ENCODE measurements at places on chromosomes 5 and 9.

DNA sequence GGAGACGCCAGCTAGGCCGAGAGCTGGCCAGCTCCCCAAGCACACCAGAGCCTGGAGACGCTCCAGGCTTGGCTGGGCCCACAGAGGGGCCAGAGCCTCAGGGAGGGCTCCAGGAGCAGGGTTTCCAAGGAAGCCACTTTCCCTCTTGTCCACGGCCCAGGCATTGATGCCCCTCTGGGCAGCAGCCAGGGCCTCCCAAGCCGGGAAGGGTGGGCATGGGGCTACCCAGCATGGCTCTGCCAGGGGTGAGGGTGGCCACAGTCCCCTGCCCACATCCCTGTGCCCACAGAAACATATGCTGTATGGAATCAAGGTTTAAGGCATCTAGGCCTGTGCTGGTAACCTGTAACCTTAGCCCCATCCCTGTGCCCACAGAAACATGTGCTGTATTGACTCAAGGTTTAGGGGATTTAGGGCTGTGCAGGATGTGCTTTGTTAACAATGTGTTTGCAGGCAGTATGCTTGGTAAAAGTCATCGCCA lies 1.5 kb upstream of the DPP7 start:
- H3K36me3 ChIP-seq = no peaks in the 10 kb centered on the region
- no peaks in the 10 kb centered on the region for H3K27me3 ChIP-seq
- H3K4me1 ChIP-seq = peaks cover 16% of the 10 kb centered on the region
- no peak for DNase-seq

- no peak overlapping the region for H3K4me3 ChIP-seq
- peaks cover 22% of the 10 kb centered on the region for H3K27me3 ChIP-seq
- no peak overlapping the region for H3K27ac ChIP-seq
These were observed 2.5 kb upstream of the HSPB3 start for GRCh38 chr5:54453046-54453445.

DNA sequence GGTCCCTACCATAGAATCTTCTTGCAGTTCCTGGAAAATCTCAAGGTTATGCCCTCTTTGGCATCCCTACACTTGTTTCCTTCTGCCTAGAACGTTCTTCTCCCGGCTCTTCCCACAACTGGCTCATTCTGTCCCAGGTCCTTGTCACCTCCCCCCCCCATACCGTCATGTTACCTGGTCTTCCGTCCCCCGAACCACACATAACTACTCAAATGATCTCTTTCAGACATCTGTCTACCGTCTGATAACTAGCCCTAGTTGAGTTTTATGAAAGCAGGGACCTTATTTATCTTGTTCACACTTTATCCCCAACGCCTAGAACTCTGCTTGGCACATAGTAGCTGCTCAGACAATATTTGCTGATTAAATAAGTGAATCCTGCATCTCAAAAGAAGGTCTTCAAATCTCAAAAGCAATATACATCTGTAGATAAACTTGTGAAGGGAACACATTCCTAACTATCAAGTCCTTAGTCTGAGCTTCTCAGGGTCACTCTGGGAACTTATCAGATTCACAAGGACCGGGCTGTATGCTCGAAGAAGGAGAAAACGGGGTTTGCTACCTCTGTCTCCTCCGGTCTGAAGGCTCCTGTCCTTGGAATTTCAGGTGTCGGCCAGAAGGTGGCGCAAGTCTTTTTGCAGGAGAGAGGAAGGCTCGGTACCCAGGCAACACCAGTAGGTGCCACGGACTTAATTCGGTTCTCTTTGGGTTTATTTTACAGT lies 30.0 kb downstream of the LCP2 start:
- peak; percentile 66 for DNase-seq
- no peaks in the 10 kb centered on the region for H3K27me3 ChIP-seq
- H3K36me3 ChIP-seq = peaks cover 20% of the 10 kb centered on the region
- peak overlapping the region; percentile 85 for H3K4me3 ChIP-seq

GRCh38 chr5:163512526-163512925 lies 7.1 kb downstream of the MAT2B start:
- peak overlapping the region; percentile 89 for H3K27ac ChIP-seq
- no peak for DNase-seq
- H3K27me3 ChIP-seq = no peaks in the 10 kb centered on the region
- no peak overlapping the region for H3K4me3 ChIP-seq
- H3K4me1 ChIP-seq = peaks cover 24% of the 10 kb centered on the region

DNA sequence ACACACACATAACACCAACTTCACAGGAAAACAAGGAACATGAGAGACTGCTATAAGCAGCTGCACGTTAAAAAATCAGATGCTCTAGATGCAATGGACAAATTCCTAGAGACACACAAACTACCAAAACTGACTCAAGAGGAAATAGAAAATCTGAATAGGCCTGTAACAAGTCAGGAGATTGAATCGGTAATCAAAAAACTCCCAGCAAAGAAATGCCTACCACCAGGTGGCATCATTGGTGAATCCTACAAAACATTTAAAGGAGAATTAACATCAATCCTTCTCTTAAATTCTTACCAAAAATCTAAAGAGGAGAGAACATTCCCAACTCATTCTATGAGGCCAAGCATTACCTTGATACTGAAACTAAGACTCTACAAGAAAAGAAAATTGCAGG lies 54.9 kb downstream of the NDST1 start:
- no peaks in the 10 kb centered on the region for H3K4me1 ChIP-seq
- DNase-seq = no peak
- H3K36me3 ChIP-seq = no peaks in the 10 kb centered on the region
- peaks cover 6% of the 10 kb centered on the region for H3K27me3 ChIP-seq

- H3K36me3 ChIP-seq = no peaks in the 10 kb centered on the region
- H3K27ac ChIP-seq = no peak within 1 kb of the TSS
- H3K27me3 ChIP-seq = no peaks in the 10 kb centered on the region
- no peak for DNase-seq
These were observed at the start of gene SLC45A2 for GRCh38 chr5:33984671-33985124. Gene SLC45A2 (minus strand): TSS chr5:33984693. CDS start chr5:33984583, 110 bp downstream.

DNA sequence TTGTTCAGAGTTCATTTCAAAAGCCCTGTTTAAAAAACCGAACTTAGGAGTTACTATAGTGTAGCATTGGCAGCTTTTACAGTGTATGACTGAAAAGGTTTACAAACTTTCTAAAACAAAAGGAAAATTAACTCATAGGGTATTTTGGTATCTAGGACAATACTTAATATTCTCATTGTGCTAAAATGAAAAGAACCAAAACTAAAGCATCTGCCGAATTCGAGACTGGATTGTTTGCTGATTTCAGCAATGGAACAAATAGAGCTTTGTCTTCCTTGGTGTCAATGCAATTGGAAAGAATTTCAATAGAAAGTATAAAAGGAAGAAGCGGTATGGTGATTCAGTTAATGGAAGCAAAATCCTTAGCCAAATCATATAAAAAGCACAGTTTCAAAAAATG lies 254.1 kb downstream of the SLF1 start:
- H3K4me3 ChIP-seq = no peak overlapping the region
- H3K36me3 ChIP-seq = no peaks in the 10 kb centered on the region
- no peak overlapping the region for H3K27ac ChIP-seq

GRCh38 chr9:19935422-19935821 lies 146.6 kb upstream of the SLC24A2 start:
- peaks cover 17% of the 10 kb centered on the region for H3K27me3 ChIP-seq
- H3K4me1 ChIP-seq = peaks cover 10% of the 10 kb centered on the region

All from T-helper 17 cell (primary cell).